ENCODE measurements at places on chromosomes 2 and 18.

DNA sequence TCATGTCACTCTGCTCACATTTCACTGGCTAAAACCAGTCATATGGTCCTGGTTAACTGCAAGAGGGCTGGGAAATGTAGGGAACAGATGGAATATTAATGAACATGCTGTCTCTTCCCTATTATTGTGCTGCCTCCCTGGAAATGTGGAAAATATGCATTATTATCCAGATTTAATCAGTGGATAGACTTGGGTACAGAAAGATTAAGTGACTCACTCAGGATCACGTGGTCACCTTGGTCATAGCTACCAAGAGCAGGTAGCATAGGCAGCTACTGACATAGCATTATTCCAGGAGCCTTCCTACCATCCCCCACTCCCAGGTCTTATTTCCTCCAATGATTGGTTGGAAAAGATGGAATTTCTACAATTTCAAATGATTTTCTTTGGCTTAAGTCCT is 141.1 kb downstream of the HRH4 start:
- no peak for DNase-seq

DNA sequence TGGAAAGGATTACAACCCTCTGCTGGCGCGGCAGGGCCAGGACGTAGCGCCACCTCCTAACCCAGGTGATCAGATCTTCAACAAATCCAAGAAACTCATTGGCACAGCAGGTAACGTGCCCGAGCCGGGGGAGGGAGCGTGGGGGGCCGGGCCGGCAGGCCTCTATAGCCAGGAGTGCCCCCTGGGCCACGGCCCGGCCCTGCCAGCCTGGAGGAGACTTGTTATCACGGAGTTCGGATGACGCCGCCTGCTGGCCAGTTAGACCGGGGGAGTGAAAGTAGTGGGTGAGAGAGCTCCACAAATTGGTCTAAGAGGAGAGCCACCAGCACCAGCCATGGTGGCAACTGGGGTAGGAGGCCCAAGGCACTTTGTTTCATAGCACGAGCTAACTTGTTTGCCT is 8.6 kb upstream of the TMEM214 start:
- no peak for DNase-seq

DNA sequence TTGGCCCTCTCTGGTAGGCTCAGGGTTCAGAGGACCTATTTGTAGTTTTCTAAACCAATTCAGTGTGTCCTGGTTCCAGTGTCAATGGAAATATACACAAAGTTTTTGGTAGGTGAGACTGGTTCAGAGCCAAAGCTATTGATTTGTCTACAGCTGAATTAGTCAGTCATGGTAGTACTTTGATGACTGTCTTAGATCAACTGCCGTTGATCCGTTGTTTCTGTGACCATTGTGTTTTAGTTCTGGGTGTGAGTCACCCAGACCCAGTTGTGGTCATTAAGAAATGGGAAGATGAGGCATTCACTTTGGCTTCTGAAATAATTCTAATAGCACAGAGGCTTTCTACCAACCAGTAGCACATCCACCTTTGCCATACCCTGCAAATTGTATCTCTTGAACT is 16.0 kb upstream of the RPE start:
- DNase-seq = no peak

DNA sequence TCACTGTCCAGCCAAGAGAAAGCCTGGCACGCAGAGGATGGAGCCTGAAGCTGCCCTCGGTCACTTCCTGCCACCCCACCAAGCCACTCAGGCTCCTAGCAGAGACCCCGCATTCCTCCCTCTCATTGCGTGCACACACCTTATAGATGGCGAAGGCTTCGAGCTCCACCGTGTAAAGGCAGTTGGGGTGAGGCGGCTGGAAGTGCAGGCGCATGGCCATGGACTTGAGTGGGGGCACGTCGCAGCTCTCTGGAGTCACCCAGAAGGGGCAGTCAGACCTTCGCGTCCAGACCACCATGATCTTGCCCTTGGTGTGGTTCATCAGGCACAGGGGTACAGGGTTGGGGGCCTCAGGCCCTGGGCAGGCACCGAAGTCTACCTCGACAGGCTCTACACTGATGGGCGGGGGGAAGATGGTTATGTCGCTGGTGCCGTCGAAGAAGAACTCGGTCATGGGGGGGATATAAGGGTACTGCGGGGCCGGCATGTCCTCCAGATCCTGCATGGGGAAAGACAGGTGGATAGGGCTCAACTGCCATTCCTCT is 13.7 kb downstream of the CFAP65 start:
- DNase-seq = no peak

- DNase-seq = no peak
Measured at GRCh38 chr2:55033076-55033742, 17.0 kb downstream of the RTN4 start.

- no peak for DNase-seq
Measured at GRCh38 chr2:73408198-73408597, 22.6 kb downstream of the ALMS1 start.

DNA sequence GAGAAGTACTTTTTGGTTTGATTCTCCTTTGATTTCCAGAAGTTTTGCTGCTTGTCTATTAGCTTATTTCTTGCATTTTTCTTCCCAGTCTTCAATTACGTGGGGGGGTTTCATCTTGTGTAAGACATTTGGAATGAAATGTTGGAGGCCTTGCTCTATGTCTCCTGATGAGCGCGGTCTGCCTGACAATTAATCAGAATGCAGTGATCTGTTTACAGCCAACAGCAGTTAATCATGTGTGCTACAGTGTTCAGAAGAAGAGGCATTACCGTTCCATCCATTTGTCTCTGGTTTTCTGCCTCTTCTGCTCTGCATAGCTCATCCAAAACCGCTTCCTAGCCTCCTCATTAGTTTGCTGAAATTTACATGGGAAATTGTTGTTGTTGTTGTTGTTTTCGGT is 134.4 kb upstream of the ST6GAL2 start:
- no peak for DNase-seq

DNA sequence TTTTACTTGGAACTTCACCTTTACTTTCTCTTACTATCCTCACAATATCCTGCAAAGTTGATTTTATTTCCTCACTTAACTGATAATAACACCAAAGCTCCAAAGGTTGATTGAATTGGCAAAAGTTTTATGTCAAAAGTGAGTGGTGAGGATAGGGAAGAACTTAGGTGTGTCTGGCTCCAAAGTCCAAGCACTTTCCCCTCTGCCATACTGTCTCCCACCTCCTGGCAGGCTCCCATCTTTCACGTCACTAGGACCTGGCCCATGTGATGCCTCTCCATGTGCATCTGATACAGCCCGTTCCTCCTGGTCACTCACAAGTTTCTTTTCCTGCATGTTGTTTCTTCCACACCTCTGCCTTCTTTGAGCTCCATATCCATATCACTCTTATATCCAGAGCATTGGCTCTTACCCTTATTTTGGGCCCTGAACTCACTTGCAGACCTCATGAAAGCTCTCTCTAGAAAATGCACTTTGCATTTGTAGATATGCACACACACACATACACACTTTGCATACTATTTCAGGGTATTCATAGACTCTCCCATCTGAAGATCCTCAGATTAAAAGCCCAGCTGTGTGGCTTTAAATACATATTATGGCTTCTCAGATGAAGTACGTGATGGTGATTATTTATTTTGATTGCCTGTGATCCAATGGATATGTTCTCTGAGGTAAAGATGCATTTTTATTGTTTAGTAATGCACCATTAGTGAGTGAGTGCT is 12.3 kb downstream of the MEP1B start:
- no peak for DNase-seq

DNA sequence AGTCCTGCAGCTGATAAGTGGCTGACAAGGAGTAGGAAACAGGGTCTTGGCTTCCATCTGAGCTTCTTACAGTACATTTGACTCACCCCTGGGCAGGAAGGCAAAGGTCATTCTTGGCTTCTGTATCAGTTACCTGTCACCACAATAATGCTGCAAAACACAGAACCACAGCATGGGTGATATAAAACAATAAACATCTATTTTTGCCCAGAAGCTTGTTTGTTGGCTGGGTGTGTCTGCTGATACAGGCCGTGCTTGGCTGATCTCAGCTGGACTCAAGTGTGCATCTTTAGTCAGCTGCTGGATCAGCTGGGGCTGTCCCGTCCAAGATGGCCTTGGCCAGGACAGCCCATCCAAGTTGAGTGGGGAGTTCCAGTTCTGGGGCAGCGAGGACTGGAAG is 34.7 kb downstream of the ONECUT2 start:
- no peak for DNase-seq

DNA sequence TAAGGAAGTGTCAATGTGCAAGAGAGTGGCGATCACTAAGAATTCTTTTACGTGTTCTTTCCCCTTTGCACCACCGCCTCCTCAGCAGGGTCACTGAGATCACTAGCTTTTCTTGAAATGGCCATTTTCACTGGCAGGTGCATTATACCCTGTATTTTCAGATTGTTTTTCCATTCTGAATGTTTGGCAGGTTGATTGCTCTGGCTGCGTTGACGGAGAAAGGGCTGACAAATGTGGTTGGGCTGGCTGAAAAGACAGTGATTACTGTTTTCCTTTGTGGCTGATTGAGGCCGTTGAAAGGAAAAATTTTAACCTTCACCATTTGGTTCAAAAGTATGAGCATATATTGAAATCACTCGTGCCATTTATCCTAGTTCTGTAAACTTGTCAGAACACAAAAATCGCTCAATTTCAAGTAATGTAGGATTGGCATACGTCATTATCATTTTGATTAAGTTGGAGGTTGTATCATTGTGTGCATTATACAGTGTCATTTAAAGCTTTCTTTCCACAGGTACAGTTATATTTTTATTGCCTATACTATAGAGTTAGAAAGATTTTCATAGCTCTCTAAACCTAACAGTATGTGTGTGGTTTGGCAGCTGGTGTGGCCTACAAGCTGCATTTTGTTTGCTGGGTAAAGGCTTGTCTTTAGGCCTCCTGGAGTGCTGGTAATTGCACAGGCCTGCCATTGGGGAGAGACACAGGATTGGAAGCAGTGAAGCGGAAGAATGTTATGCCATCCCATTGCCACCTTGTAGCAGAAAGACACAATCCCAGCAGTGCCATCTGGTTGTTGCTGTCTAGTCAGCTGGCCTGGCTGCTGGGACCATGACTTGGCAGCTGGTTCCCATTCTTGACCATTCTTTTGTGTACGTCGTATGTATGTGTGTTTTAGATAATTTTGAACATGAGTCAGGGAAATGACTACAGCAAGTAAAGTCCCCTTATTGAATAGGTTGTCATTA is 36.7 kb downstream of the DYNC1I2 start:
- DNase-seq = no peak

DNA sequence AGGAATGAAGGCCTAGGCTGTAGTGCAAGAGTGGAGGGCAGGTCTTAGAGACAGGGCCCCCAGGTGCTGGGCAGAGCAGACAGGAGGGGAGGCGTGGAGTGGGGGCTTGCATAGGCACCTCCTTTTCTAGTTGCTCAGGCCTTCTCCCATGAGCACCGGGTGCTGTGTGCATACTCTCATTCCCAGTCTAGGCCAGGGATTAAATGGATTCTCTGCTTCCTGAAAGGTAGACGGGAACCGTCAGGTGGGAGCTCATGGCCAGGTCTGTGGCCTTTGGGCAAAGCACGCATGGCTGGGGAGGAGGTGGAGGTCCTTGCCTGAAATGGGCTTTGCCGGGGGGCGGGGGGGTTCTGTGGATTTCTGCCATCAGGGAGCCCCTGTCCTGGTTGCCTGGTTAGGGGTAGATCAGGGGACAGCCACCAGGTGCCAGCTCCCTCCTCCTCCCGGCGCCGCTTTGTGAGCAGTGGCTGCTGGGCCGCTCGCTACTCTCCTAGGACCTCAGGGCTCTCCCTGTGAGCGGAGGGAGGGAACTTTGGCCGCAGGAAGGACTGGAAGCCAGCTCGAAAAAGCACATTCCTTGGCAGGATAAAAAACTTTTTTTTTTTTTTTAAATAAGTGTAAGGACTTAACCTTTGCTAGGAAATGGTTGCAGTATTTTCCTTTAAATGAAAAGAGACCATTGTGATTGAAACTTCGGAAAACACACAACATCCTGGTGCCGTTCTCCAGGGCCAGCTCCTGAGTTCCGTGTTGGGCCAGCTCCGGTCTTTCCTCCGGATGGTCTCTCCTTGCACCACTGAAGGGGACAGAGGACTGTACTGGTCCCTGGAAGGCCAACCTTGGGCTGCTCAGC is 82.8 kb upstream of the HAAO start:
- no peak for DNase-seq

- no peak for DNase-seq
Measured at GRCh38 chr2:69095305-69095704, 82.3 kb downstream of the ANTXR1 start.

DNA sequence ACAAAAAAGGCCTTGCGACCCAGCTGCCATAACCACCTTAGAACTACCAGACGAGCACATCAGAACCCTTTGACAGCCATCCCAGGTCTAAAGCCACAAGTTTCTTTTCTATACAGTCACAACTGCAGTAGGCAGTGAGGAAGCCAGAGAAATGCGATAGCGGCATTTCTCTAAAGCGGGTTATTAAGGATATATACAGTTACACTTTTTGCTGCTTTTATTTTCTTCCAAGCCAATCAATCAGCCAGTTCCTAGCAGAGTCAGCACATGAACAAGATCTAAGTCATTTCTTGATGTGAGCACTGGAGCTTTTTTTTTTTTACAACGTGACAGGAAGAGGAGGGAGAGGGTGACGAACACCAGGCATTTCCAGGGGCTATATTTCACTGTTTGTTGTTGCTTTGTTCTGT is 48.8 kb downstream of the FEZ2 start:
- DNase-seq = no peak
